Activated T-cell treated with anti-CD3 and anti-CD28 coated beads for 1 hour (primary cell): ENCODE measurements at places on chromosomes 13 and 19.

DNA sequence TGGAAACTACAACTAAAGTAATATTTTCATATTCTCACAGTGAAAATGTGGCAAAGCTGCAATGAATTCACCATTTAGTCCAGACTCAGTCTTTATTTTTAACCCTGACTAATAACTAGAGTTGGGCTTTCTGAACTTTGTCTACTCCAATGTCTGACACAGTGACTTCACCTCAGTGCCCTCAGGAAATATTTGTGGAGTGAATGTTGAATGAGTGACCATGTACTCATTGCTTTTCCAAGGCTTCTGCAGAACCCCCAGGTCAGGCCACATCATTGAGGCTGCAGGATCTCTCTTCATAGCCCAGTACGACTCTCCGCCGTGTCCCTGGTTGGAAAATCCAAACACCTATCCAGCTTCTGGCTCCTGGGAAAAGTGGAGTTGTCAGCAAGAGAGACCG lies 1.8 kb downstream of the ZNF175 start:
- DNase-seq, result no peak

GRCh38 chr13:103222683-103223082 lies 156.5 kb upstream of the SLC10A2 start:
- no peak for DNase-seq

DNA sequence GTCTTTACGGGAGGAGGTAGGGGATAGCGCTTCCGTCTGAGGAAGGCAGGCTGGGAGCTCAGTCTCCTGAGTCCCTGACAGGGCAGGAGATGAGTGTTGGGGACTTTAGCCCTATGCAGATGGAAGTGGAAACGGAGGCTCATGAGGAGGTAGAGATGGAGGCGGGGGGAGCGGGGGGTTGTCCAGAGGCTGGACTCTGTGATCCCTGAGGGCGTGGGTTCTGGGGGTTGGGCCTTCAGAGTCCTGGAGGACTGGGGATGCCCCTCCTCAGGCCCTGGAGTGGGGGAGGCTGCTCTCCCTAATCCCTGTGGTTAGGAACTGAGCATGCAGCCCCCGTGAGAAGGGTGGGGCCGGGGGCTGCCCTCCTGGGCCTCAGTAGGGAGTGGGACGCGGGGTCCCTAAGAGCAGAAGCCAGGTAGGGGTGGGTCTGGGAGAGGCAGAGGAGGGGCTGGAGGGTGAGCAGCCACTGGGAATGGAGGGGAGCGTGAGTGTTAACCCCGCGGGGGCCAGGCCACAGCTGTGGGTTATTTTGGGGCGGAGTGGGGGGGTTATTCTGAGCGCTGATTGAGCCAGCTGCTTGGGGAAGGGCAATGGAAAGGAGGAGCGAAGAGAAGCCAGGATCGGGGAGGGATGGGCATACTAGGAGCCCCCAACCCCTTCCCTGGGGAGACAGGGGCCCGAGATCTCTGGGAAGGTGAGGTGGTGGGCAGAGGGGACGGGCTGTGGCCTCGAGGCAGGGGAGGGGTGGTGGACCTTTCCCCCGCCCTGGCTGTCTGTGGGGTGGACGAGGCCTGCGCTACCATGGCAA lies 2.8 kb downstream of the GRIN2D start:
- DNase-seq, result no peak

DNA sequence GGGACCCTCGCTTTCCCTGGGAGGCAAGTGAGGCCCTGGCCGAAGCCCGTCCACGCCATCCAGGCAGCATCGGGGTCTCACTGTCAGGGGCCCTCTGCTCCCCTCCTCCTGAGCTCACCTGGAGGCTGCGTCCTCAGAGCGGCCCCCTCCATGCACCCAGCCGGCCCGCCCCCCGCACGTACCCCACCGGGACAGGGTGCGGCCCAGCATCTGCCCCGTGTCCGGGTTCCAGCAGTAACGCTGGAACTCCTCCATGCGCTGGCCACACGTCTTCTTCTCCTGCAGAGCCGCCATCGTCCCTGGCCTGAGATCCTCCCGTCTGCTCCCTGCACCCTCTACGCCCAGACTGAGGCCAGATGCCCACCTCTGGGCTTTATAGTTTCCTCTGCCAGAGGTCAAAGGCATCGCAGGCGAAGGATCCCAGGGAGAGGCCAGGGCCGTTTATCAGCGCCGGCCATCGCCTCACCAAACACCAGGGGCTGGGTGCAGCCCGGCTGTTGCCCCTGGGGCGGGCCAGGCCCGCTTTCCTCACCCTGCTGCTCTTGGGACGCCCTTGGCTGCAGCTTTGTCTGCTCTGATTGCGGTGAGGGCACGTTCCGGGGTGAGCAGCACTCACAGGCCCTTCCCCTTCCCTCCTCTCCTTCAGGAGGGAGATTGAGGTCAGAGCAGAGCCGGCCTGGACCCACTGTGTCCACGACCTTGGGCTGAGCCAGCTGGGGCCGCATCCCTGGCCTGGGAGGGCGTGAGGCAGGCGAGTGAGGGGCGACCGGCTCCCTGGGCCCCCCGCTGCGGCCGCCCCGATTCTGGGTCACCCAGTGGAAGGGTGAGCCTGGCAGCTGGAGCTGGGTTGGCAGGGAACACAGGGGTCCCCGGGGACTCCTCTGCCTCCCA lies at the start of gene ATP4B:
Gene ATP4B, minus strand, starts transcription at position 348 of the 891 bp plus-strand sequence. Its CDS starts 54 bp downstream, at position 294.
- no peak for DNase-seq

GRCh38 chr19:13420780-13421179 lies 85.5 kb downstream of the CACNA1A start:
- no peak for DNase-seq

GRCh38 chr13:78341032-78341431 lies 262.3 kb downstream of the POU4F1 start:
- DNase-seq, result no peak

DNA sequence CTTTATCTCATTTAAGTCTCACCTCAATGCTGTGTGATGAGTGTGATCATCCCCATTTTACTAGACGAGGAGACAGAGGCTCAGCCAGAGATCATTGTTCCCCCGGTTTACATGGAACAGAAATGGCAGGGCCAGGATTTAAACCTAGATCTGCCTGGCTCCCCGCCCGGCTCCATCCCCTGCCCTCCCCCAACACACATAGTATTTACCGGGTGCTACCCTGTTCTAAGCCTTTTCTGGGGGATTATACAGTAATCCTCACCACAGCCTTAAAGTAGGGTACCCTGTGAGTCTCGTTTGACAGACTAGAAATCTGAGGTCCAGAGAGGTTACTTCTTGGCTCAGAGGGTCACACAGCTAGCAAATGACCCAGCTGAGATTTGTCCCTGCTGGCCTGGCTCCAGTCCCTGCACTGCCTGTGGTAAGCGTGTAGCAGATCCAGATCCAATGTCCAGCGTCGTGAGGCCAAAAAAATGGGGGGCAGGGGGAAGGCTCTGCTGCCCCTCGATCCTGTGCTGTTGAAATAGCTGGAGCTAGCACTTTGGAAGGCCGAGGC lies 3.8 kb upstream of the KLC3 start:
- DNase-seq, result no peak

DNA sequence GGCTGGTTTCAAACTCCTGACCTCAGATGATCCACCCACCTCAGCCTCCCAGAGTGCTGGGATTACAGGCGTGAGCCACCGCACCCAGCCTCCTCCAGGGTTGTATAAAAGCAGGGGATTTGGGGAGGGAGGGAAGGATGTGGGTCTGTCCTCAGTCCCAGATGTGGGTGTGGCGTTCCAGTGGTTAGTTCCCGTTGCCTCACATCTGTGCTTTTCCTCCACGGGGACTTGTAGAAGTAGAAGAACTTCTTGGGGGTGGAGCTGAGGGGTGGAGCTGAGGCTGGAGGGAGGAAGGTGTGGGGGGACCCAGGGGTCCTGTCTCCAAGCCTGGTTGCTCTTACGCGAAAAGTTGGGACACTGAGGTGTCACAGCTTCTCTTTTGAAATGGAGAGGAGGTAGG lies 514 bp upstream of the MCEMP1 start:
- DNase-seq, result no peak

- DNase-seq, result no peak
These were observed 161.3 kb upstream of the GPR12 start for GRCh38 chr13:26921918-26922317.

- DNase-seq, result no peak
These were observed at the start of gene CCNA1 for GRCh38 chr13:36432106-36432544. Gene CCNA1 (plus strand): TSS chr13:36432495. CDS start chr13:36433057, 562 bp downstream.

DNA sequence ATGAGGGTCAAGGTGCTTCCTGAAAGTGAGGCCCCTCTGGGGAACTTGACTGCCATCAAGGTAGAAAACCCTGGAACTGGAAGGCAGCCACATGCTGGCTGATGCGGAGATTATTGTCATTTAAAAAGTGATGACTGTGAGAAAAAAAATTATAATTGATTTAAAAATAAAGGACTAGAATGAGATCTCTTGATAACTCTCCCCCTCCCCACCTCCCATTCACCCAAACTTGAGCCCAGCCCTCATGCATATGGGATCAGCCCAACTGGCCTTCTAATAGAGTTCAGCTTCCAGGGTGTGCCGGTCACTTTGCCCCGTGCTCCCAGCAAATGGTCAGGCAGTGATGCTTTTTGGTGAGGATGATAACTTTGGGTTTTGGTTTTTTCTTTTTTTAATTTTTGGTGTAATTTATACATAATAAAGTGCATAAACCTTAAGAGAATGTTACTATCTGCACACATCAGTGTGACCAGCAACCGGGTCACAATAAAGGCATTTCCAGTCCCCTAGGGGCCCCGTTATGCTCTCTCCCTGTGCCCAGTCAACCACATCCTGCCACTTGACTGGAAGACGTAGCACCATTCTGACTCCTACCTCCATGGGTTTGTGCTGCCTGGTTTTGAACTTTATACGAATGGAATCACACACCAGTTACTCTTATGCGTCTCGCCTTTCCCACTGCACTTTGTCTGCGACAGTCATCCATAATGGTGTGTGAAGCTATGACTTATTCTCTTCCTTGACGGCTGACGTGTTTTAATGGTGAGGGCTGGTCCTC lies 187.9 kb downstream of the USP12 start:
- DNase-seq, result no peak

- DNase-seq, result no peak
These were observed 303.5 kb downstream of the TBC1D4 start for GRCh38 chr13:75178436-75178835.

DNA sequence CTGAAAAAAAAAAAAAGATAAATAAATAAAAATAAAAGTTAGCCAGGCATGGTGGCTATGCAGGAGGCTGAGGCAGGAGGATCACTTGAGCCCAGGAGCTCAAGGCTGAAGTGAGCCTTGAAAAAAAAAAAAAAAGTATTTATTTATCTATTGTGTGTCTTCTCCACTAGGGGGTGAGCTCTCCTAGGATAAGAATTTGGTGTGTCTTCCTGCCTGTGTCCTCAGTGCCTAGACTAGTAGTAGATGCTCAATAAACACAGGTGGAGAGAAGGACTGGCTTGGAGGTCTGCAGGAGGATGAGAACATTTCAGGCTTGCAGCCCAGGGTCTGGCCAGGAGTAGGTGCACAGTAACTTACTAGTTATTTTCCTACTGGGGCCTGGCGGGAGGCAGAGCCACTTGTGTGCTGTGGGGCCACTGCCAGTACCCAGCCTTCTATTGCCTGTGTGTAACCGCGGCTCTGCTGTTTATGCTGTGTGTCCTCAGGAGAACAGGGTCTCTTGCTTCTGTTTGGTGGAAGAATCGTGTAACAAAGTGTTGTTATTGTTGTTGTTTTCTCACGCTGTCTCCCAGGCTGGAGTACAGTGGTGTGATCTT lies 5.4 kb downstream of the LMTK3 start:
- DNase-seq, result no peak

DNA sequence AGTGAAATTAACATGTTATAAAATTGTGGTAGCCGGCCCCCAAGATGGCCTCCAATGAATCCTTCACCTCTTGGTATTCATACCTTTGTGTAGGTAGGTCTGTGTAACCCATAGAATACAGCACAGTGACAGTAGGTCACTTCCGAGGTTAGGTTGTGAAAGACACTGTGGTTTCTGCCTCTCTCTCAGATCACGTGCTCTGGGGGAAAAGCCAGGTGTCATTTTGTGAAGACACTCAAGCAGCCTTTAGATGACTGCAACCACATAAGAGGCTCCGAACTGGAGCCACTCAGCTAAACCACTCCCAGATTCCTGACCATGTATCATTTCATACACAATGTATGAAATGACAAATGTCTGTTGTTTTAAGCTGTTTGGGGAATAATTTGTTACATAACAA lies 9.8 kb upstream of the USPL1 start:
- peak; percentile 42 for DNase-seq

- DNase-seq, result no peak
These were observed 28.7 kb downstream of the ZMYM5 start for GRCh38 chr13:19834704-19835103.

DNA sequence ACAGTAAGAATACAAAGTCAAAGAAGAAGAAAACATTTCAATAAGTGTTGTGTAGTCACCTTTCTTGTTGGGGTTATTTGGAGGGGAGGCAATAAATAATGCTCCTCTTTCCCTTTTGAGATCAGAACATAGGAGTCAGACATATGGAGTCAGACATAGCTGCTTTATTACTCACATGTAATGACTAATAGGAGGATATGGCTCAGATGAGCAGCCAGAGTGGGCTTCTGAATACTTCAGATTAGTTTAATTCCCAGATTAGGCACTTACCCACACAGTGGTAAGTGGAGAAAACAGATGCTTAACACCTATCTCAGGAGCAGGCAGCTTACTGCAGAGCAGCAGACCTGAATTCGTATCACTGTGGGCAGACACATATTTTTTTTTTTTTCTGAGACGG lies 31.7 kb upstream of the C1QTNF9B start:
- no peak for DNase-seq

GRCh38 chr19:29798774-29799497 lies 12.9 kb upstream of the CCNE1 start:
- no peak for DNase-seq

DNA sequence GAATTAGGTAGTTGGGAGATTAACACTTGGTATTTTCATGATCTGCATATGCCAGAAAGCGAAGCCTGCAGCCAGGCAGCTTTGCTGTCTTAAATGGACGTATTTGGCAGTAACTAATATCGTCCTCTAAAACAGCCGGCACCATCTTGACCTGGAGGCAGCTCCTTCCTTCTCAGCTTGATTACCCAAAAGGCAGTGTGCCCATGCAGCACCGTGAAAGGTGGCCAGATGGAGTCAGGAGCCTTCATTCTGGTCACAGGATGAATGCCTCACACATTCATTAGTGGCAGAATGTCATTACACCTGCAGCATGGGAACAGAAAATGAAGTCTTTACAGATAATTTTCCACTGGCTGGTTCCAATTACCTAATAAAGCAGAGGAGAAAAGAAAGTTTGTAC lies 59.0 kb upstream of the FLT1 start:
- DNase-seq, result no peak

DNA sequence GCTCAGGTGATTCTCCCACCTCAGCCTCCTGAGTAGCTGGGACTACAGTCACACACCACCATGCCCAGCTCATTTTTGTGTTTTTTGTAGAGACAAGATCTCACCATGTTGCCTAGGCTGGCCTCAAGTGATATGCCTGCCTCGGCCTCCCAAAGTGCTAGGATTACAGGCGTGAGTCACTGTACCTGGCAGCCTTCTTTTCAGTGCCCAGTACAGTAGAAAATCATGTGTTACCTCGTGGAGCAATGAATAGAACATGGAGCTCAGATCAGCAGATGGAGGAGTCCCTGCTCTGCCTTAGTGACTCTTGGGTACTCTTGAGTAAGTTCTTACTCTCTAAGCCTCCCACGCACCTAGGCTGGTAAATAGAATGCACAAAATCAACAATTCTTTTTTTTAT lies 44.7 kb downstream of the THSD1 start:
- DNase-seq, result no peak

GRCh38 chr19:2477732-2478191 lies 1.8 kb downstream of the GADD45B start:
- no peak for DNase-seq

- DNase-seq, result no peak
These were observed 26.5 kb downstream of the LTBP4 start for GRCh38 chr19:40627486-40628279.

- DNase-seq, result peak; percentile 30
These were observed 64.3 kb downstream of the CACNA1A start for GRCh38 chr19:13441810-13442512.
